ENCODE measurements at places on chromosomes 12 and 14.

DNA sequence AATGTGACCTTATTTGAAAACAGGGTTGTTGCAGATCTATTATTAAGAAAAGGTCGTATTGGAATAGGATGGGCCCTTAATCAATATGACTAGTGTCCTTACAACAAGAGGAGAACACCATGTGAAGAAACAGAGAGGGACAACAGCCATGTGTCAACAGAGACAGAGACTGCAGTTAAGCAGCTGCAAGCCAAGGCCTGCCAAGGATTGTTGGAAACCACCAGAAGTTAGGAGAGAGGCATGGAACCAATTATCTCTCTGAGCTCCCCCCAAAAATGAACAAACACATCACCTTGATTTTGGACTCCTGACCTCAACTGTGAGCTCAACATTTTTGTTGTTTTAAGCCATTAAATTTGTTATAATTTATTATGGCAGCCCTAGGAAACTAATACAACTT is 214.6 kb upstream of the PRKD1 start:
- no peak for DNase-seq

DNA sequence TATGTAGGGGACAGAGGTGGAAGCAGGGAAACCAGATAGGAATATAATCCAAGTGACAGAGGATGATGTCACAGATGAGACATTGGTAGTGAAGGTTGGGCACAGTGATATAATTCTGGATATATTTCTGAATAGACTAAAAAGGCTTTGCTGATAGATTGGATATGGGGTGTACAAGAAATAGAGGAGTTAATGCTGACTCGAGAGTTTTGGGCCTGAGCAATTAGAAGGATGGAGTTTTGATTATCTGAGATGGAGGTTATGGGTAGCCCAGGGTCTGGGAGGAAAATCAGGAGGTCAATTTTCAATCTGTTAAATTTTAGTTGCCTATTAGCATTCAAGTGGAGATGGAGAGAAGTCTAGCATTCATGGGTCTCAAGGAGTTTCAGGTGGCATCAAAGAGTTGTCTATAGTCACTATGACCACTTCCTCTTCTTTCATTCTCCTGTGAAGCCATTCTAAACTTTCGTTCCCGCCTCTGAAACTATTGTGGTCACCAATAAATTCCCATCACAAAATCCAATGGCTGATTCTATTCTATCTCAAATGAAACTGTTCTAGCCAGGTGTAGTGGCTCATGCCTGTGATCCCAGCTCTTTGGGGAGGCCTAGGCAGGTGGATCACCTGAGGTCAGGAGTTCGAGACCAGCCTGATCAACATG is 10.6 kb upstream of the ANO6 start:
- DNase-seq = no peak

DNA sequence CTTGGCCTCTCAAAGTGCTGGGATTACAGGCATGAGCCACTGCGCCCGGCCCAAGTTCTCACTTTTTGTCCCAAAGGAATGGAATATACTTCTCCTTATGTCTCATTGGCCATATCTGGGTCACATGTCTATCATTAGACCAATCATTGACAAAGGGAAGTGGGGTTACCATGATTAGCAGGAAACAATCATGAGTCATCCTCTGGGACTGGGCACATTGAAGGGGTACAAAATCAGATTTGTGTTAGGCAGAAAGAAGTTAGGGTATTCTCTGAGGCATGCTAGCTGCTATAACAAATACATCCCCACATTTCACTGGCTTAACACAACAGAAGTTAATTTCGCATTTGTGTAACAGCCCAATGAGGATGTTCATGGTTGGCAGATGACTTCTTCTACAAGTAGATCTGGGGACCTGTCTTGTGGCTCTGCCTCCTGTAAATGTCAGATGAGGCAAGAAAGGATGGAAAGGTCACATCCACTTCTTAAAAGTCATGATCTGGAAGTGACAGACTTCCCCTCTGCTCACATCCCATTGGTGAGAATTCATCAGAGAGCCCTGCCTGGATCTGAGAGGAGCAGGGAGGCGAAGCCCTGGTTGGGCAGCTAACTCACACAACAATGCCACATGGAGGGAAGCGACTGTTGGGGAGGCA is 3.1 kb downstream of the CCDC63 start:
- no peak for DNase-seq

- no peak for DNase-seq
These were observed 13.7 kb downstream of the CFL2 start for GRCh38 chr14:34700622-34701130.
